Esophagus muscularis mucosa (tissue), 4 donors: ENCODE measurements at places on chromosomes 6 and 20. TPM values are rescaled to one million over a fixed set of nuclear protein-coding genes. Genes with fewer than 3 reads are reported as not detected.
A peak's percentile ranks its signal among the peaks of the same experiment; 100 is the strongest.

PRDM13 gene
- total RNA-seq = not detected

PGC gene
- total RNA-seq = 0.83 TPM

GRM4 gene
- not detected for total RNA-seq

SIRPD gene
- not detected for total RNA-seq

NRSN1 gene
- total RNA-seq = 0.26 TPM

SLC22A3 gene
- total RNA-seq = 17.4 TPM

STMND1 gene
- not detected for total RNA-seq

SLC12A5 gene
- total RNA-seq = not detected

PTGIS gene
- 125 TPM for total RNA-seq

MEI4 gene
- not detected for total RNA-seq

- no peak overlapping the region for H3K4me3 ChIP-seq
- H3K27me3 ChIP-seq = no peaks in the 10 kb centered on the region
- H3K4me1 ChIP-seq = no peaks in the 10 kb centered on the region
- DNase-seq = peak; percentile 55
Observed at GRCh38 chr6:163998496-163998895, 584.0 kb downstream of the QKI start.

DNA sequence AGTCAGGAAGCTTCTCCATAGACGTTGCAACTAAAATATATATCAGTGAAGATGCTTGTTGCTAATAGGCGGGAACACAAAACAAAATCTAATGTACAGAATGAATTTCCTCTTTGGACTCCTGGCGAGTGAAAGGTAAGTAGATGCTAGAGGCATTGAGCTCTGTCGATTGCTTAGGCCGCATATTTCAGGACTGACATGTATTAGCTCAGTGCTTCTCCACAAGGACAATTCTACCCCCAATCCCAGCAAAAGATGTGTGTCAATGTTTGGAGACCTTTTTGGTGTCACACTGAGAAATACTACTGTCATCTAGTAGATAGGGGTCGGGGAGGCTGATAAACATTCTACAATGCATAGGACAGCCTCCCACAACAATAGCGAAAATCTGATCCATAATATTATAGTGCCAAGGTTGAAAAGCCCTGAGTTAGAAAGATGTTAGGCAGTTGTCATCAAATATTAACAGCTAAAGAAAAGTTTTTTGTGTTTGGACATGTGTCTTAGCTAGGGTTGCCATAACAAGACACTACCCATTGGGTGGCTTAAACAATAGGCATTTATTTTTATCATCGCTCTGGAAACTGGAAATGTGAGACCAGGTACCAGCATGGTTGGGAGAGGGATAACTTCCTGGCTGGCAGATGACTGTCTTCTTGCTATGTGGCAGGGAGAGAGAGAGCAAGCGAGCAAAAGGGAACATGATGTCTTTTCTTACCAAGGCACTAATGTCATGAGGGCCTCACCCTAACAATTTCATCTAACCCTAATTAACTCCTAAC lies 48.0 kb upstream of the BCAS1 start:
- DNase-seq = no peak
- no peak overlapping the region for H3K27ac ChIP-seq
- no peaks in the 10 kb centered on the region for H3K36me3 ChIP-seq
- no peak overlapping the region for H3K4me3 ChIP-seq
- H3K4me1 ChIP-seq = no peaks in the 10 kb centered on the region

DNA sequence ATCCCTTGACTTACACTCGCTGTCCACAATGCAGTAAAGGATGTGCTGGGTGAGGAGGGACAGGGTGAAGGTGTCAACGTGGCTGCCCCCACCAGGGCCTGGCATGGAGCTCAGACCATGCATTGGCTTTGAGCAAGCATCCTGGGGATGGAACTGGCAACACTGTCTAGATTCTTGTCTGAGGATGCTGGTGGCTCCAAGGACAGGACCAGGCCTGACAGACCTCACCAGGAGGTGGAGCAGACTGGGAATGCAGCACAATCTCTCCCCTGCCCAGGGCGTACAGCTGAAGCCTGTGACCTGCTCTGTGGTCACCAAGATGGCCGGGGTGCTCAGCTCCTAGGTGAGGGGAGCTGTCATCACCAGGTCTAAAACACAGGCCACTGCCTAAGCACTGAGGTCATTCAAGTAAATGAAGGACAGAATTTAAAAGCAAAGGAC lies 50.9 kb downstream of the MYH7B start:
- no peak overlapping the region for H3K27ac ChIP-seq
- H3K27me3 ChIP-seq = no peaks in the 10 kb centered on the region
- H3K4me3 ChIP-seq = no peak overlapping the region

- no peaks in the 10 kb centered on the region for H3K36me3 ChIP-seq
- no peak overlapping the region for H3K27ac ChIP-seq
- no peak overlapping the region for H3K4me3 ChIP-seq
- H3K27me3 ChIP-seq = no peaks in the 10 kb centered on the region
- DNase-seq = no peak
Observed at GRCh38 chr6:146803601-146804000, 204.8 kb downstream of the ADGB start.

- H3K36me3 ChIP-seq = peaks cover 8% of the 10 kb centered on the region
- H3K27me3 ChIP-seq = no peaks in the 10 kb centered on the region
- no peak overlapping the region for H3K4me3 ChIP-seq
- H3K27ac ChIP-seq = no peak overlapping the region
- DNase-seq = no peak
Observed at GRCh38 chr6:134936931-134937330, 13.0 kb downstream of the ALDH8A1 start.

- no peaks in the 10 kb centered on the region for H3K36me3 ChIP-seq
- no peak overlapping the region for H3K27ac ChIP-seq
- DNase-seq = no peak
- H3K27me3 ChIP-seq = no peaks in the 10 kb centered on the region
- no peak overlapping the region for H3K4me3 ChIP-seq
Observed at GRCh38 chr6:49607391-49607982, 29.2 kb downstream of the RHAG start.

- no peaks in the 10 kb centered on the region for H3K27me3 ChIP-seq
- H3K36me3 ChIP-seq = no peaks in the 10 kb centered on the region
- no peak for DNase-seq
- peaks cover 33% of the 10 kb centered on the region for H3K4me1 ChIP-seq
- H3K27ac ChIP-seq = peak overlapping the region; percentile 81
- H3K4me3 ChIP-seq = peak overlapping the region; percentile 98
Observed at GRCh38 chr6:131061751-131062119, 1.3 kb downstream of the EPB41L2 start.

DNA sequence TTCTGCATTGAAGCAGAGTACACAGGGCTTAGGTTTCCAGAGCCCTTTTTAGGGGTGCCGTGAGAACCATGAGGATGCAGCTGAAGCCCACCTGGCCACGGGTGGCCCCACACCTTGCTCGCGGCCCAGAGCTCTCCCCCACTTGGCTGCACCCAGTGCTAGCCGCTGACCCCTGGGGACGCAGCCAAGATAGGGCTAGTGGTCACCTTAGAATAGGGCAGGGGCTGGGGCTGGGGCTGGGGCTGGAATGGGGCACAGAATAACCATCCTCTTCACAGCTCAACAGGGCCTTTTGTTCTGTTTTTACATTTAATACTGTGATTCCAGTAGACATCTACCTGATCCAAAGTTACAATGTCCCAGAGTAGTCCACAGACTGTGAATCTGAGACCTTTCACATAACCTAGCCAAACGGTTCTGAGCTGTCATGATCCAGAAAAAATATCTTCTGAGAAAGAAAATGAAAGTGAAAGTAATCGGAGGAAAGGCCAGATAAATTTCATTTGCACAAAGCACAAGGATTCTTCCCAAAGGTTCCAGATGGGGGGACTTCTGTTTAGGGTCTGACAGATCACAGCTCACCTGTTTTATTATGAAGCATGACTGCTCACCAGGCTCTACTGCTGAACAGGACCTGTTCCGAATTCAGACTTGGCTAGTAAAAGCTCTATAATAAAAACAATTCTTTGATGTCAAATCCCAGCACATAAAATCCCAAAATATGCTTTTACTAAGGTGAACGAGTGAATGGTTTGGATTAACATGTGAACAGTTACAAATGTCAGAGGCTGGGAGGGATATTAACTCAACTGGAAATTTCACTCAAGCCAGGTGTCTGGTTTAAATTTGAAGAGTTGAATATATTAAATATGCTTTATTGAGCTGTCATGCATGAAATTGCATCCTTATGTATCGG lies 401.9 kb downstream of the THBS2 start:
- DNase-seq = no peak
- no peaks in the 10 kb centered on the region for H3K36me3 ChIP-seq
- H3K4me1 ChIP-seq = no peaks in the 10 kb centered on the region

- peaks cover 7% of the 10 kb centered on the region for H3K36me3 ChIP-seq
- peaks cover 15% of the 10 kb centered on the region for H3K4me1 ChIP-seq
- H3K4me3 ChIP-seq = no peak overlapping the region
- H3K27me3 ChIP-seq = no peaks in the 10 kb centered on the region
- no peak for DNase-seq
Observed at GRCh38 chr20:51426718-51427650, 115.5 kb downstream of the NFATC2 start.

DNA sequence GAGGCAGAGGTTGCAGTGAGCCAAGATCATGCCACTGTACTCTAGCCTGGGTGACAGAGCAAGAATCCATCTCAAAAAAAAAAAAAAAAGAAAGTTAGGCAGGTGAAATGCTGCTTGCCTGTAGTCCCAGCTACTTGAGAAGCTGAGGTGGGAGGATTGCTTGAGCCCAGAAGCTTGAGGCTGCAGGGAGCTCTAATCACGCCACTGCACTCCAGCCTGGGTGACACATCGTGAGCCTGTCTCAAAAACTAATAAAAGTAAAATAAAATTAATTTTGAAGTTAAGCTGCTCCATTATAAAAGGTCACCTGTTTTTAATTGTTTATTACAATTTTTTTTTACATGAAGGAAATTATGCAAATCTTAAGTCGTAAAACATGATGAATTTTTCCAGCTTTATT lies 23.2 kb upstream of the SAMHD1 start:
- peaks cover 6% of the 10 kb centered on the region for H3K4me1 ChIP-seq
- H3K27ac ChIP-seq = no peak overlapping the region
- no peaks in the 10 kb centered on the region for H3K36me3 ChIP-seq
- H3K4me3 ChIP-seq = no peak overlapping the region

DNA sequence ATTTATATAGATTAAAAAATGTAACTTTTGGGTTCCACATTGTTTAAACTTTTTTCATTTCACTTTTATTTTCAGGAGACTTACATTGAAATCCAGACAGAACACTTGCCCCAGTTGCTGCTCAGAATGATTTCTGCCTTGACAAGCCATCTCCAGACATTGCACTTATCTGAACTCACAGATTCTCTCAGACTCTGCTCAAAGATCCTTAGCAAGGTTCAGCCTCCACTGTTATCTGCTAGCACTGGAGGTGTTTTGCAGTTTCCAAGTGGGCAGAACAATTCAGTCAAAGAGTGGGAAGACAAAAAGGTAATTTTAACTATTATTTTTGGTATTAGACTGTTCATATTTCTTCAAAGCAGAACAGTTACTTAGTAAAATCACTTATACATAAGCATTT lies 58.0 kb downstream of the DOP1A start:
- no peak overlapping the region for H3K4me3 ChIP-seq
- H3K27ac ChIP-seq = no peak overlapping the region
- H3K4me1 ChIP-seq = no peaks in the 10 kb centered on the region
- H3K36me3 ChIP-seq = peaks cover 27% of the 10 kb centered on the region
- H3K27me3 ChIP-seq = no peaks in the 10 kb centered on the region
- no peak for DNase-seq

- H3K4me1 ChIP-seq = peaks cover 62% of the 10 kb centered on the region
- H3K27me3 ChIP-seq = no peaks in the 10 kb centered on the region
- H3K4me3 ChIP-seq = peak overlapping the region; percentile 53
- H3K36me3 ChIP-seq = peaks cover 30% of the 10 kb centered on the region
- no peak for DNase-seq
Observed at GRCh38 chr20:44610313-44610962, 28.1 kb downstream of the PKIG start.

DNA sequence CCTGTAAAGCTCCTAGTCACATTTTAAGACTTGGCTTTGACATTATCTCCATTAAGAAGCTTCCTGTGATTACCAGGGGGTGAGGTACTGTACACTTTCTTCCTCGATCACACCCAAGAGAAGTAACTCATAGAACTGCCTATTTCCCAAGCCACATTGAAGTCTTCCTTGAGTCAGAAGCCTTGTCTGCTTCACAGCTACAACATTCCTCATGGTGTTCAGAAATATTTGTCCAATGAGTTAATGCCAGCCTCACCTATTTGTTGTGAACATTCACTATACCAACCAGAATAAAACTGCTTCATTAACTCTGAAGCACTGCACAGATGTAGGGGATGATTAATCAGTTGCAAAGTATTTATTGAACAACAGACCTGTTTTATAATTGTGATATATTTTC lies 622.3 kb downstream of the PTPRT start:
- no peaks in the 10 kb centered on the region for H3K4me1 ChIP-seq
- no peak overlapping the region for H3K27ac ChIP-seq
- peak; percentile 8 for DNase-seq
- no peak overlapping the region for H3K4me3 ChIP-seq

GRCh38 chr20:57609086-57609841 lies 11.0 kb downstream of the ZBP1 start:
- H3K27me3 ChIP-seq = no peaks in the 10 kb centered on the region
- no peak overlapping the region for H3K27ac ChIP-seq
- no peak for DNase-seq

DNA sequence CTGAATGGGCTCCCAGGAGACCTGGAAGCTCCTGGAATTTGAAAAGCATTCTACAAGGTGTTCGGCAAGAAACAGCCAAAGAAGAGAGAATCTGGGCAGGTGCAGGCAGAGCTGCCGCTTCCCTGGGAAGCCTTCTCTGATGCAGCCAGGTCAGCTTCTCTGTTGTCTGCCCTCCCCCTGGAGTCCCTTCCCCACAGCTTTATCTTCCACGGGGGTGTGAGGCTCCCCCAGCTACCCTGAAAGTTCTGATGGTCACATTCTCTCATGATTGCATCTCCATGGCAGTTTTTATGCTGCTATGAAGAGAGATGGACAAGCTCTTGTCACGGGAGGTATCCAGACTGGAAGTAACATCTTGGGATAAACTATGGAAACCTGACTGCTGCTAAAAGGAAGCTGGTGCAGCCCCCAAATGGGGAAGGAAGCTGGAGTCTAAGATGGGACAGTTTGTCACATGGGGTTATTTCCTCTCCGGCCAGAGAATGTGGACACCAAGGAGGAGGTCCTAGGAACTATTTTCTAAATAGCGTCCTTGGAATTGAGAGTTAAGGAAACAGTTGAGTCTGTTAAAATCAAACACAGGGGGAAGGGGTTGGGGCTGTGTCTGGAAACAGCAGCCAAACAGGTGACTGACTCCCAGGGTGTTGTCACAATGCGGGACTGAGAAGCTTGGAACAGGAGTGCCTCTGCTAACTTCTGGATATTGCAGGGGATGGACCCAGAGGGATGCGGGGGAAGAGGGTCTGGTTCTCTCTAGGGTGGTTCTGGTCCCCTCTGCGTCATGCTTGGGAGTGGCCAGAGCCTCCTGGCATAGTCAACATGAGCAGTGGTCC lies 91.1 kb downstream of the ASXL1 start:
- H3K27ac ChIP-seq = peak overlapping the region; percentile 25
- DNase-seq = no peak
- H3K27me3 ChIP-seq = no peaks in the 10 kb centered on the region
- H3K4me3 ChIP-seq = no peak overlapping the region
- peaks cover 17% of the 10 kb centered on the region for H3K4me1 ChIP-seq
- peaks cover 77% of the 10 kb centered on the region for H3K36me3 ChIP-seq

- H3K4me1 ChIP-seq = peaks cover 10% of the 10 kb centered on the region
- H3K4me3 ChIP-seq = no peak overlapping the region
- DNase-seq = no peak
- no peaks in the 10 kb centered on the region for H3K27me3 ChIP-seq
- no peak overlapping the region for H3K27ac ChIP-seq
Observed at GRCh38 chr20:51034988-51035656, 12.2 kb upstream of the KCNG1 start.

GRCh38 chr20:18004384-18005031 lies 35.7 kb downstream of the MGME1 start:
- H3K27me3 ChIP-seq = no peaks in the 10 kb centered on the region
- H3K27ac ChIP-seq = peak overlapping the region; percentile 75
- no peak for DNase-seq
- no peak overlapping the region for H3K4me3 ChIP-seq
- H3K4me1 ChIP-seq = peaks cover 66% of the 10 kb centered on the region
